ENCODE measurements at places on chromosomes 4 and X.

GRCh38 chr4:158873795-158874401 is 105.1 kb downstream of the FNIP2 start:
- DNase-seq, result no peak

- DNase-seq, result no peak
These were observed 16.4 kb downstream of the TRPC5OS start for GRCh38 chrX:111892375-111892774.

GRCh38 chr4:2795893-2796848 is 3.3 kb downstream of the SH3BP2 start:
- DNase-seq, result no peak

- no peak for DNase-seq
These were observed 167.7 kb downstream of the PAPSS1 start for GRCh38 chr4:107552306-107552705.

GRCh38 chr4:74618166-74618565 is 173.2 kb downstream of the AREG start:
- no peak for DNase-seq

Measured in activated CD8-positive, alpha-beta memory T cell treated with anti-CD3 and anti-CD28 coated beads for 1 hour (primary cell).